Transverse colon (tissue), 4 donors: ENCODE measurements at places on chromosomes 16 and 17.

DNA sequence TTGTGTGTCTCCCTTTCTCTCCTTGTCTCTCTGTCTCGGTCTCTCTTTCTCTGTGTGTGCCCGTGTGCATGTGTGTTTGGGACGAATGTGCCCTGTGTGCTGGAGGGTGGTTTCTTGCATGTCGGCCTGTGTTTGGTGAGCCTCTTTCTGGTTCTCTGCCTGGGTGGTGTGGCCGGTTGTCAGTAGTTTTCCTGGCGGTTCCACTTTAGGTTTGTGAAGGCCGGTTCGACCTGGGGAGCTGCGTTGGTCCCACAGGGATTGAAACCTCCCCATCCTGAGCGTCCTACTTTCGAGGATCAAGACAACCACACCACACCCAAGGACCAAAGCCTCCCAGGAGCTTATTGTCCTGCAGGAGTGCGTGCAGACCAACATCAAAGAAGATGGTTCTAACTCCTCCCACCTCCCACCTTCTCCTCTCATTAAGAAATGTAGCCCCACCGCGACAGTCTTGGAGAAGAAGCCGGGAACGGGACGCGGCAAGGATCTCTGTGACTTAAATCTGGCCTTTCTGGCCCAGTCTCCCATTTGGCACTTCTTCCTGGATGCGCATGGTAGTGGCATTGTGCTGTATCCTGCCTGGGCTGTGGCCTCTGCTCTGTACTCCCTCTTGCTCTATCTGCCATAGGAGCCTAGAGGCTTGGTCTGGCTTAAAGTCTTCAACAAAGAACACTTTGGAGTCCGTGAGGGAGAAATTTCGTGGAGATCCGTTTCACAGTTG is 1685.0 kb downstream of the TP53TG3F start:
- no peak for DNase-seq

- peak; percentile 58 for DNase-seq
These were observed 8.5 kb downstream of the TIMM22 start for GRCh38 chr17:1005361-1005946.

DNA sequence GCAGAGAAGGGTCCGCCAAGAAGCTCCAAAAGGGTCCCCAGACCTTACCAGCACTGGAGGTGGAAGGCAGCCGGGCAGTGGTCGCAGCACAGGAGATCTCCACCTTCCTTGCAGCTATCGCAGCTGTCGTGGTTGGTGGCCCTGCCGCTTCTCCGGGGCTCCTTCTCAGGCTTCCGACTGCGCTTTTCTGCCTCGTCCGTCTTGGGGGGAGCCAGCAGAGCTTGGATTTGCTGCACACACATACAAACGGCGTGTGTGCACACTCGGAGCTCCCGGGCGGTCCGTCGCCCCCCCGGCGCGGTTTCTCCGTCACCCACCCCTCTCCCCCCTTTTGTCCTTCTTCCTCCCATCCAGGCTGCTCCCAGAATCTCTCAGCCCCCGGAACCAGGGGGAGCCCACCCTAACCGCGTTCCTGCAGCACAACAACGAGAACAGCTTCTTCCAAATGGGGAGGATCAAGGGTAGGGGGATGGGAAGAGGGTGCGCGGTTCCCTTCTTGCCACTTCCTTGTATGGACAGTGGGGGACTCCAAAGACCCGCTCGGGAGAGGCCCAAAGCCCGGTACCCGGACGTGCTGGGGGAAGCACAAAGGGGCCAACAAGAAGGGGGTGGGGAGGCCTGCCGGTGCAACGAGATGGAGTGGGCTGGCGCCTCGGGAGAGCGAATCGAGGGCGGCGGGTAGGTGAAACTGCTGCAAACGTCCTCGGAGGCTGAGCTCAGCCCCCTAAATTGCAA is 1.1 kb downstream of the PHF12 start:
- peak; percentile 61 for DNase-seq

DNA sequence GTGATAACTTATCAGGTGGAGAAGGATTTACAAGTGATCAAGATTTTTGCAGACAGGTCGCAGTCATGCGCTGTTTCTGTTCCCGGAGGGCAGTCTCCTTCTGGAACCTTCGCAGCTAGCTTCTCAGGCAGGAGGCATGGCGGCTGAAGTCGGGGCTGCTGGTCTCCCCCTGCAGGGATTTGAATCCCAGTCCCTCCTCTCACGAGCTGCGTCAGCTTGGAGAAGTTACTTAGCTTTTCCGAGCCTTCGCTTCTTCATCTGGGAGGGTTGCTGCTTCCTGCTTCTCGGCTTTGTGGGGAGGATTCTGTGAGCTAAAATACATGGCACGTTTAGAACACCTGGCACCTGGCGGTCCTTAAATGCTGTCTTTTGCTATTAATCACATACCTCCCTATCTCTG is 287.8 kb upstream of the FOXF1 start:
- no peak for DNase-seq

DNA sequence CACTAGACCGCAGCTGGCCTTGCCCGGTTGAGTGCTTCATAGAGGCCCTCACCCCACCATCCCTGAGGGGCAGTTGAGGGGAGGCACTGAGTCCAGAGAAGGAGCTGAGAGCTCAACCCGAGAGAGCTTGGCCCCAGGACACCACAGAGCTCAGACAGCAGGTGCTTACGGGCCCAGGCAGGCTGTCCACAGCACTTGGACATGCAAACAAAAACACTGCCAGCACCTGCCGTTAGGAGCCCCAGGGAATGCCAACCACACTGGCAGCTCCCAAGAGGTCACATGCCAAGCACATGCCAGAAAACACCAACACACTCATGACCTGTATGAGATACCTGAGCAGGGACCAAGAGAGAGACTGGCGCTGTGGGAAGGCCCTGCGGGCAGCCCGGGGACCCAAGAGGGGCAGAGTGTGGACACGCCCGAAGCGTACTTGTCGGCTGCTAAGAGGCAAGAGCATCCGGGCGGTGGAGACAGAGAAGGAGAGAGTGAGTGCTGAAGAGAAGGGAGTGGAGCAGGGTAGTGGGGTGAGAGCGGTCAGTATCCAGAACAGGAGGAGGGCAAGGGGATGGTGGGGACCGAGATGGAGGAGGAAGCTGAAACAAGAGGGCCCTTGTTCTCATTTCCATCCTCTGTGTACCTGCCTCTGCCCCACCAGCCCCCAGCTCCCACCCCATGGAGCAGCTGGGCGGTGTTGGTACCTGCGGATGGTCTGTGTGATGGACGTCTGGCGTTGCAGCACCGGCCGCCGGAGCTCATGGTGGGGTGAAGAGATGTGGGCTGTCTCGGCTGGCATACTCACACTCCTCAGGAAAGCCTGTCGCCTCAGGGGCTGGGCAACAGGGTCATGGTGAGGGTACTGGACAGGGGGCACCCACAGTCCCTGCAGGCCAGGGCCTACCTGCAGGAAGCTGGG is 8.2 kb downstream of the RHBDF1 start:
- DNase-seq: no peak

GRCh38 chr17:16950488-16950887 is 21.4 kb downstream of the TNFRSF13B start:
- no peak for DNase-seq

- peak; percentile 54 for DNase-seq
These were observed 41.1 kb upstream of the GSE1 start for GRCh38 chr16:85571813-85572619.

GRCh38 chr17:30378241-30378824 is 394 bp upstream of the CPD start:
- peak; percentile 38 for DNase-seq

- no peak for DNase-seq
These were observed 146.4 kb downstream of the MSI2 start for GRCh38 chr17:57402681-57403180.

- peak; percentile 88 for DNase-seq
These were observed at the start of gene DBF4B for GRCh38 chr17:44708401-44709263. TSS of gene DBF4B (plus strand) at chr17:44708665. CDS start at chr17:44708821, 156 bp downstream.

- DNase-seq: no peak
These were observed 9.0 kb downstream of the GALK1 start for GRCh38 chr17:75755990-75756389.

DNA sequence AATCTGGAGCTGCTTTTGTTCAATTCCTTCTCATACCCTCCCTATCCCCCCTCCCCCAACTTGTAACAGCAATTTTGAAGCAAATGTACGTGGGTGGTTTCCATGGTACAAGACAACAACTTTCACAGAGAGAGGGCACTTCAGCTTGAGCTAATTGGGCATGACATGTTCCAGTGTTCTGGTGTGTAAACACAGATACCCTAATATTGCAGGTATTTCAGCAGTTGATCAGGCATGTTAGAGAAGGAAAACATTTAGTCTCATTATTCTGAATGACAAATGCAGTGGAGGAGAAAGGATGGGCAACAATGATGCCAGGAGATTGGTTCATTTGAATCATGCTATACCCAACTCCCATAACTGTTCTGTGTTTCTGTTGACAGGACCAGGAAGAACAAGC is 137.5 kb downstream of the TRIM37 start:
- no peak for DNase-seq

GRCh38 chr16:48025359-48025758 is 130.4 kb downstream of the ABCC12 start:
- no peak for DNase-seq

DNA sequence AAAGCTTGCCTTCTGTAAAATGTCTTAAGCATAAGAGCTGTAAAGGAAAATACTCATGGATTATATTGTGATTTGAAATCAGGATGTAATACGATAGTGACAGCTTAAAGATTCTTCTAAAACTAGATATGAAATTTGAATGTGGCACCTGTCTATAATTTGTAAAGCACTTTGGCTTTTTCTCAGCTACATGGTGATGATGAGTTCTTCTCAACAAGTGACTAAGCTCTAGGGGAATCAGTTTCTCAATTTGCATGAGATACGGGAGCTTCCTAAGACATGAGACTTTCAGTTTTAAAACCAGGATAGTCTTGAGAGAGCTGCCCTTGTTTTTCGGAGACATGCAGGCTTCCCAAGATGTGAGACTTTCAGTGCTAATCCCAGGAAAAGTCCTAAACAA is 439.2 kb downstream of the CDH13 start:
- no peak for DNase-seq

- no peak for DNase-seq
These were observed 140.0 kb downstream of the SPACA3 start for GRCh38 chr17:33131620-33132019.

DNA sequence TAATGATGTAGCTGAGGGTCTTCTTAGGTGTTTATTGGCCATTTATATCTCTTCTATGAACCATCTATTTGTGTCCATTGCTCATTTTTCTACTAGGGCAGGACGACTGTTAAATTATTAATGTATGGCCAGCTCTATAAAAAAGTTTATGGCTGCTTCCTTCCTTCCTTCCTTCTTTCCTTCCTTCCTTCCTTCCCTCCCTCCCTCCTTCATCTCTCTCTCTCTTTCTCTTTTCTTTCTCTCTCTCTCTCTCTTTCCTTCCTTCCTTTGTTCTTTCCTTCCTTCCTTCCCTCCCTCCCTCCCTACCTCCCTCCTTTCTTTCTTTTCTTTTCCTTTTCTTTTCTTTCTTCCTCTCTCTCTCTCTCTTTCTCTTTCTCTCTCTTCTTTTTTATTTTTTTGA is 17.2 kb upstream of the NDEL1 start:
- no peak for DNase-seq

GRCh38 chr17:35057332-35057915 is 6.1 kb downstream of the RFFL start:
- DNase-seq: no peak

DNA sequence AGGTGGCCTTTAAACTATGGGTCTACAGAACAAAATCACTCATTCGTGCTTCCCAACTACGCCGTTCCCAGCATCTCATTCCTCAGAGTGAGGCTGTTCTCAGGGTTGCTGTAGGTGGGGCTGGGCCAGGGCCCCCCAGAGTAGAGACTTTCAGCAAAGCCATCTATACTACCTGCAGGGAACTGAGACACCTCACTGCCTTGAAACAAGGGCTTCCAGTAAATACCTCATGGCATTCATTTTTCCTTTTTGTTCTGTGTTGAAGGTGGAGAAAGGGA is 4.2 kb upstream of the SDK2 start:
- no peak for DNase-seq

GRCh38 chr17:48219617-48220016 is 112.1 kb downstream of the SNX11 start:
- DNase-seq: no peak

- no peak for DNase-seq
These were observed 23.0 kb downstream of the NAGPA start for GRCh38 chr16:5010576-5011329.

DNA sequence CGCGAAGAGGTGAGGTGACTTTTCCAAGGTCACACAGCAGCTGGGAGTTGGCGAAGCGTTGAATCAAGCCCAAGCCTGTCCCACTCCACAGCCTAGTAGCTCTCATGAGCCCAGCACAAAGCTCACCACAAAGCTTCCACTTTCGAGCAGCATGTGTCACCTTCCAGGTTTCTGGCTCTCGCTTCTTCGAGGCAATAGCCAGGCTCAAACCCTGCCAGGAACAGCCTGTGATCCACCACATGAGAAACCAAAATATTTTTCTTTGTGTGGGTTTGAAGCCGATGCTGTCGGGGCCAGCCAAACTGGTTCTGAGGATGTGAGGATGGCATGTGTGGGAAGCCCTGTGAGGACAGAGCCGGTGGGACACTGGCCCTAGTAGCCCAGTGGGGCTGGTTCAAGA is 68.1 kb downstream of the COG7 start:
- no peak for DNase-seq

DNA sequence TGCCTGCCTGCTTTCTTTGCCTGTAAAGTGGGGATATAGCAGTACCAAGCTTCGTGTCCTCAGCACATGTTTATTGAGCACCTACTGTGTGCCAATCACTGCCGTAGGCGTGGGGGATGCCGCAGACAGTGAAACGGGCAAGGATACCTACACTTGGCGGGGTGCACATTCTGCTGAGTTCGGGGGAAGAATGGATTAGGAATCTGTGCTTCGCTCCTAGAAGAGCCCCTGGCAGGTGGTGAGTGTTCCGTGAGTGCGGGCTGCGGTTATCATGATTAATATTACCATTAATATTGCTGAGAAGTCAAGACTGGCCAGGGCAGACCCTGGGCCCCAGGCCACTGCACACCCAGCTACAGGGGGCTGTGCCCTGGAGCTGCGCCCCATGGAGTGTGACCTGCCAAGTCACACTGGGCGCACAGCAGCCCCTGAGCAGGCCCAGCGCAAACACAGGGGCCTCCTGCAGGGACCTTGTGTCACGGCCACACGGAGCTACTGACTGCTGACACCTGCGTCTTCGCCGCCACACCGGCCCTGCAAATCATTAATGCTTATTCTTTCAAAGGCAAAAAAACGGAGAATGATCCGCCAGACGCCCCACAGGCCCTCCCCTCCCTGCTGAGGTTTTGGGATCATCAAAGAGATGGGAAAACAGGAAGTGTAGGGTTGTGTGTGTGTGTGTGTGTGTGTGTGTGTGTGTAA is 213.4 kb upstream of the GSE1 start:
- DNase-seq: no peak
